ENCODE measurements at places on chromosomes 16 and 17.

DNA sequence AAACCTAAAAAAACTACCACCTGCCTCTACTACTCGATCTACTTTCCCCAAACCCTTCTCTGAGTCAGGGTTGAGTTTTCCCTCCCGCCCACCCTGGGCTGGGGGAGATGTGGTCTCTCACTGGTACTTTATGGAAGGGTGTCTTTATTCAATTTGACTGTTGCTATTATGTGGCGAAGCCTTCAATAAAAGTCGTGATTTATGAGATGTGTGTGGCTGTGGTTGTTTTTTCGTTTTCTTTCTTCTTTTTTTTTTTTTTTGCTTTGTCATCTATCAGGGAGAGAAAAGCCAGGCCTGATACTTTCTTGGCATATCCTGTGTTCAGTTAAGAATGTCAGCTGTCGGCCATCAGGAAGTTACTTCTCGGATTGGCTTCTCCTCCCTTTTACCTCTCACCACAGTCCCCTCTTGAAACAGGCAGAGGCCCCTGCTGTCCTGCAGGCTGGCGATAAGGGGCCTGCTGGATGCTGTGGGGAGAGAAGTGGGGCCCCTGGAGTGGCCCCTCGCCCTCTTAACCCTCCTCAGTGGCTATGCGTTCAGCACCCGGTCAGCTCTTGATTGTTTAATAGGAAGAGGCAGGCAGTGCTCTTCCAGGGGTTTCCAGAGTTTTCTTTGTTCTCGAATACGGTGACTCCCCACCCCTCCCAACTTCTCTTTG is 123.0 kb downstream of the MSI2 start:
- DNase-seq: no peak

GRCh38 chr17:34598161-34598776 is 18.9 kb downstream of the TMEM132E start:
- no peak for DNase-seq

DNA sequence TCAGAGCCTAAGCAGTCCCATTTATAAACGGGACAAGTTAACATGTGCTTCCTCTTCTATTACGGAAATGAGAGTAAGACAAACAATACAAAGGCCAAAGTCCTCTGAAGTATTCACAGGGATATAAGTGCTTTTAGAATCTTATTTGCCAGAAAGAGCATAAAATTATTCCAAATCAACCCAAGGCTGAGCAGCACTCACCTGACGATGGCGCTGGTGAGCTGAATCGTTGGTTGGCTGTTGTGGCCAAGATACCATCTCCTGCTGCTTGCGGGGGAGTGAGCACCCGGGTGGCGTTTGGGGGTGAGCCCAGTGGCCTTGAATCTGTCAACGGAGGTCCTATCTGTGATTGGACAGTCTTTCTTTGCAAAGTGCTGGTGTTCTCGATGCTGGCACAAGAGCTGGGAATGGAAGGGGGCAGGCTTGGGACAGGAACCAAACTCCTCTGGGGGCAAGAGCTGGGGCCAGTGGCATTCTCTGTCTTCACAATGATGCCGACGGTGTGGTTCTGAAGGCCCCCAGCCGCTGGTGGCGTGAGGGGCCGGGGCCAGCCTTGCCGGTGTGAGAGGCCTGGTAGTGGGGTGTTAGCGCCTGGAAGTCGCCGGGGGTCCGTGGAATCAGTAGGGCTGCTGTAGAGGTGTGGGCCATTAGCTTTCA is 9.5 kb upstream of the DHRS13 start:
- no peak for DNase-seq

- DNase-seq: no peak
These were observed 82.0 kb downstream of the MRM1 start for GRCh38 chr17:36683387-36683786.

GRCh38 chr16:85249418-85250146 is 137.3 kb upstream of the CIBAR2 start:
- DNase-seq: no peak

DNA sequence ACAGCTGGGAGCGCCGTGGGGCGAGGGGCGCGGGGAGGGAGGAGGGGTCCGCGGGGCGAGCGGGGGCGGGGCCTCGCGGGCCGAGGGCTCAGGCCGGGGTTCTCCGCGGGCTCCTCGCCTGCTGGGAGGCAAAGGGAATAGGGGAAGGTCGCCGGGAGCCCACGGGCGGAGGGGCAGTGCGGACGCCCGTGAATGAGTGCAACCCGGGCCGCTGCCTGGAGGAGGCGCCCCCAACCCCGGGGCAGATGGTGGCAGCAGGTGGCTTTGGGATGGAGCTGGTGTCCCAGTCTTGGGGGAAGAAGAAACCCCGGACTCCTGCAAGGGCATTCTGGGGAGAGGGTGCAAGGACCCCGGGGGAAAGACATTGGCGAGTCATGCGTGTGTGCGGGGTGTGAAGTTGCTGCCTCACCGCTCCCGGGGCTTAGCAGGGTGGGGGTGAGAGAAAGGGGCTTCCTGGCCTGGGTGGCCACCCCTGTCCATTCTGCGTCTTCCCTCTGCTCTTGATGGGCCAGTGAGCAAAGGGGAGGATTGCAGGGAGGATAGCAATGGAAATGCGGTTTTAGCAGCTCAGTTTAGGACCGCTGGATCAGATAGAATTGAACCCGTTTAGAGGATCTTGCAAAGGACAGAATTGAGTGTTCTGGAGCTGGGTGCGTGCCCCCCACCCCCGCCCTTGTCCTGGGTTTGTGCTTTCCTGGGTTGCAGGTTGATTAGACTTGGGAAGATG is 526 bp downstream of the KIAA0513 start:
- peak; percentile 11 for DNase-seq

DNA sequence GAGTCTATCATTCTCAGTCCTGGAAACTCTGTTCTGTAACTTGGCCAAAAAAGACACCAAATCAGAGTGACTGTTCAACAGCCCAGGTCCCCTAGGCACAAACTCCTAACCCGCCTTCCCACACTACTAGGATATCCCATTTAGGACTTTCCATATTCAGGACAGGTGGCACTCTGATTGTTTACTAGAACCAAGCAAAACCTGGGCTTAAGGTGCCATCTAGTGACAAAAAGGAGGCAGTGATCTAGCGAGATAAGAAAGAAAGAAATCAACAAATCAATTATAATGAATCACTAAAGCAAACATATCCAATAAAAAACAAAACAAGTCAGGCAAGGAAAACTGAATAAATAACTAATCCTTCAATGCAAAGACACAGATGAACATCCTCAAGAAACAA is 203.9 kb downstream of the CEP112 start:
- no peak for DNase-seq

- DNase-seq: no peak
These were observed 49.6 kb upstream of the CLEC19A start for GRCh38 chr16:19235886-19236285.

GRCh38 chr17:73503560-73503959 is 140.7 kb downstream of the SDK2 start:
- DNase-seq: no peak

- no peak for DNase-seq
These were observed 235.4 kb upstream of the MON1B start for GRCh38 chr16:76955629-76956028.

GRCh38 chr17:82056729-82057621 is 5.3 kb downstream of the GPS1 start:
- DNase-seq: no peak

- no peak for DNase-seq
These were observed at the start of gene CEP295NL for GRCh38 chr17:78903101-78903779. CEP295NL (minus strand) TSS chr17:78903201; CDS start chr17:78901828, 1,373 bp downstream.

DNA sequence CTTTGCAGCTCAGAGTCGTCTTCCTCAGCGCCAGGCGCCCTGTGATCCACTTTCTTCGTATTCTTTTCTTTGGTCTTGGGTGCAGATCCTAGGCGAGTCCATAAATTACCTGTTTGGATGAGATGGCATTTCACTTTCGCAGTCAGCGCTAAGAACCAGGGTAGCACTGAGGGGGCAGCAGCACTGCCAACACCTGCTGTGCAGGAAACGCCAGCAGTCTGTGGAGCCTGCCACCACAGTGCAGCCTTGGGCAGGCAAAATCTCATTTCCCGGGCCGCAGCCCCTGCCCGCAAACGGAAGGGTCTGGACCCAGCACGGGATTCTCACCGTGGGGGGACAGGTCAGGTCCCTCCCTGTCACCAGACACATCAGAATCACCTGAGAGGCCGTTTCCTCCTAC is 12.2 kb upstream of the ITGAE start:
- no peak for DNase-seq

DNA sequence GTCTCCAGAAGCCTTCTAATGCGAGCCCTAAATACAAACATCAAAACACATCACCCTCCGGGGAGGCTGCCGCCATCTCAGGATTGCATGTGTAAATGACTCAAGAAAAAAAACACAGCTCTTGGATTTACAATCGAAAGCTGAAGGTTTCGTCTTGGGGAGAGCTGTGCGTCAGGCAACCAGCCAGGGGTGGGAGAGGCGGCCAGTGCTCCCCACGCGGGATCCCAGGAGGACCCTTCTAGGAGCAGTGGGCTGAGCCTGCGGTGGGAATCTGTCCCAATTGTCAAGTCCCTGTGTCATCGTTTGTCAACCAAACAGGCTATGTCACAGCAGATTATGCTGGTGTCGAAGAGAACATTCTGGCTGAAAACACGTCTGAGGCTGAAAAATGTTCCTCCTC is 209.7 kb downstream of the ABCC12 start:
- DNase-seq: no peak

DNA sequence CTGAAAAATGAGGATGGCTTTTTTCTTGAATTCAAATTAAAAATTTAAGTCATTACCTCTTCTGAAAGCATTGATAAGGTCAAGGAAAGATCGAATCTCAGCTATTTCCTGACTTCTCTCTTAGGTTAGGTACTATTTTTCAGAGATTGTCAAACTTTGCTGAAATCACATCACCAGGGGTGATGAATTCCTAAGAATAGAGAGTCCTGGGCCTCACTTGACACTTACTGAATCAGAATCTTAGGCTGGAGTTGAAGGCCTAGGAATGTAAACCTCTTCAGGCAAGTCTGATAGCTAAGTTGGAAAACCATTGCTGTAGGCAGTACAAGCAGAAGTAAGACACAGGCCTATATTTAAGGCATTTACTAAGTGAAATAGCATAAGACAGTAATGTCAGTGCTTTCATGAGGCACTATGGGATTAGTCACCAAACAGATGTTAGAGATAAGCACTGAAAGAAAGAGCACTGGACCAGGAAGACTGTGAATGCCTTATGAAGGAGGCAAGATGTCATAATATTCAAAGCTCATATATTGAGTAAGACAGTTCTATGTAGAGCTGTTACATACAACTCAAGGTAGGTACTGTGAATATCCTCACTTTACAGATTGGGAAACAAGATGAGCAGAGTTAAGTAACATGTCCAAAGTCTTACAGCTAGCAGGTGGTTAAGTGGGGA is 21.5 kb downstream of the DCAF7 start:
- no peak for DNase-seq

GRCh38 chr16:1712791-1713261 is 6.8 kb downstream of the MAPK8IP3 start:
- DNase-seq: no peak

GRCh38 chr16:17578981-17579874 is 108.5 kb upstream of the XYLT1 start:
- peak; percentile 36 for DNase-seq

Measured in CD4-positive, alpha-beta memory T cell (primary cell).